ENCODE measurements at places on chromosomes 2 and 18.

DNA sequence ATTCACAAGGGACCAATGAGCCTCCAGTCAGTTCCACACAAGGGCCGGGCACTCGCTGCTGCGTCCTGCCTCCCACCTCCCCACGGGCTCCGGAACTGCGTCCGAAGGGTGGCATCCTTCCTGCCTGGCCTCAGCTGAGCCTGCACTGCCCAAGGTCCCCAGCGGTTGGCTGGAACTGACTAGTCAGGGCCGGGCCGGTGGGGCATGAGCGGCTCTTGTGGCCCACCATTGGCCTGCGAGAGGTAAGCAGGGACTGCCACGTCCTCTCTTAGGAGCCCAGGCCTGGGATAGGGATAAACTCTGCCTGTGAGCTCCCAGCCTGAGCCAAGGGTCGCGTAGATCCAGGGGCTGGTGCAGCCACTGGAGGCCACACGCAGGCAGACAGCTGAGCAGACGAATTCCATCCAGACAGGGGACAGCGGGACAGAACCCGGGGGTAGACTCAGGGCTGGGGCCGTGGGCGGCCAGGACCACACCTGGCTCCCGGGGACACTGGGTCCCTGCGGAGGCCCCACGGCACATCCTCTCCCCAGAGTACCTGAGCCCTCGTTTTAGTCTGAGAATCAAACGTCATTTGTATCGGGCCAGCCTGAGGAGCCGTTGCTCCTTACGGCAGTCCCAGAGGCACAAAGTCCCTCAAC, 148.4 kb downstream of the ZNF516 start:
- DNase-seq = no peak

DNA sequence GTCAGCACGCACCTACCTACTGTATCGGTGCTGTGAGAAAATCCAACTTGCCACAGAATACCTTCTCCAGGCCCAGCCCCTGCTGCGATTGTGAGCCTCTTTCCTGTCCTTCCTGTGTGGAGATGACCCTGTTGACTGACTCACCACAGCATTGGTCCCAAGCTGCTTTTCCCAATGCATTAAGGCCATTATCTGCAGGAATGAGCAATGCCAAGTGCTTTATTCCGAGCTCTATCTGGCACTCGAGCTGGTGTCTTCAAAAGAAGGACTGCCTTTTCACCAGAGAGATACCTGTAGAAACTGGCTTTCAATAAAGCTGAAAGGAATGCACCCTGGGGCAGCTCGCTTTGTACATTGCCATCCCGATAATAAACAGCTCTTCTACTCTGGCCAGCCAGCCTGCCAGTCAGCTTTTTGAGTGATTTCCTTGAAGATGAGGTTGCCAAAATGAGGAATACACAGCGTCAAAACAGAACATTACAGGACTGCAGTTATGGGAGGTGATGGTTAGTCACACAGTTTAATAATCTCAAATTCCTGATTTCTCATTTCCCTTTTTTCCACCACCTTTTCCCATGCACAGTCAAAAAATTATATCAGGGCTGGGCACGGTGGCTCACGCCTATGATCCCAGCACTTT, 8.3 kb upstream of the RNF103 start:
- no peak for DNase-seq

GRCh38 chr2:58992062-58992706, 751.1 kb upstream of the FANCL start:
- DNase-seq = no peak

- DNase-seq = no peak
Observed at GRCh38 chr18:9824474-9824832, 61.3 kb upstream of the TXNDC2 start.

DNA sequence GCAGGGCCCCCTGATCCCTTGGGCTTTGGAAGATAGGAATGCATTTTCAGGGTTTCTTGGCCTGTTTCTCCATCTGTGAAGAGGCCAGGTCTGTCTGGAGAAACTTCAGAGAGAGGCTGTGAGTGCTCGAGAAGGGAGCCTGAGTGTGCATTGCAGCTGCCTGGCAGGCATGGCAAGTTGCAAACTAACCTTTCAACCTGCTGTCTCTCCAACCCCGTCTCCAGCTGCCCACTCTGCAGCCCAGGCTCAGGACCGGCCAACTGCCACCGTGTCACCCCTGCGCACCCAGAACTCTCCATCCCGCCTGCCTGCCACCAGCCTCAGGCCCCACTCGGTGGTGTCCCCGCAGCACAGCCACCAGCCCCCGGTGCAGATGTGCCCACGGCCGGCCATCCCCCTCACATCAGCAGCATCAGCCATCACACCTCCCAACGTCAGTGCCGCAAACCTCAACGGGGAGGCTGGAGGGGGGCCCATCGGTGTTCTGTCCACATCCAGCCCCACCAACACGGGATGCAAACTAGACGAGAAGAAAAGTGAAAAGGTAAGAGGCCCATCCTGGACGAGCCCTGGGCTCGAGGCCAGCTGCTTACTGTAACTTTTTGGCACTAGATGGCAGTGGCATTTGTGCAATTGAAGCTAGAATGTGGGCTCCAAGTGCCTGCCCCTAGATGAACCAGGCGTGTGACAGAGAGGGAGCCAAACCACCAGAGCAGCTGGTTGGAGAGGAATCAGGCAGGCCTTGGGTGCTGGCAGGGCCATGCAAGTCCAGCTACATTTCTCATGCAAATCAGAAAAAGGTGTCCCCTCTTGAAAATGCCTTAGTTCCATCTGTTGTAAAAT, 164.6 kb downstream of the SEPTIN10 start:
- no peak for DNase-seq

DNA sequence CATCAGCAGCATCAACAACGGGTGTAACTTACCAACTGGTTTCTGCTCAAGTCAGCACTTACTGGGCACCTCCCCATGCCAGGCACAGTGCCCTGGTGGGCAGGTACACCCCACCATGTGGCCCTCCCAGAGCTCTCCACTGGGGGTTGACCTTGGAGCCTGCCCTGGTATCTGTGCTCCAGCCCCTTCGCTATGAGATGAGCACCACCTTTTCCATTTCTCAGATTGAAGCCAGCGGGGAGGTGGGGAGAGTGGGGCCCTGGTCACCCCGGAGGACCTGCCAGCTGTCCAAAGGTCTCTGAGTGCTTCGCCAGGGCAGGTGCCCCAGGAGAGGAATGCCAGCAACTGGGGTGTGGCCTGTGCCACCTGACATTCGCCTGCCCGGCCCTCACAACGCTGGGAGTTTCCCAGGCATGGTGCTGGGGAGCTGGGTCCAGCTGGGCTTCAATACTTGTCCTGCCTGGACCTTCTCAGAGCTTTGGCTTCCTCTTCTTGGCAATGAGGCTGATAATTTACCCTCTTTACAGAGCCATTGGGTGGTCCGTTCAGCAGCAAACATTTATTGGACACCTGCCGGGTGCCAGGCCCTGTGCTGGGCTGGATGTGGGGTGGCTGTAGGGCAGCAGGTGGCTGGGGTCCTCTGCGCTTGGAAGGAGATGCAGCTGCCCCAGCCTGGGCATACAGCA, 5.9 kb upstream of the ZAP70 start:
- no peak for DNase-seq

DNA sequence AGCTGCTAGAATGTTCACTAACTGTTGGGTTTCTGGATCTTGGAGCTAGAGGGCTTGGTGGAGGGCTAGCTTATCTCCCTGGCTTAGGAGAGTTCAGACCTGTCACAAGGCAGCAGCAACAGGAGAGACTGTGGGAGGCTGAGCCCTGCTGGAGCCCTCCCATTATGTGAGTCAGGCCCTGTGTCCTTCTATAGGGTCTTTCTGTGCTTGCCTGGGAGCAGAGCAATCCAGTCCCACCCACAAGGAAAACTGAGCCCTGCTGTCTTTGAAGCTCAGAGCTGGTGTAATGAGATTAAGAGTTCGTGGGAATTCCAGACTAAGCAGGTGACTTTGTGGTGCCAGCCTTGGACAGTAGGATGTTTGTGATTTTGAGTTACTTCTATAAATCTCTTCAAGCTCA, 249.0 kb downstream of the TTC32 start:
- DNase-seq = no peak

DNA sequence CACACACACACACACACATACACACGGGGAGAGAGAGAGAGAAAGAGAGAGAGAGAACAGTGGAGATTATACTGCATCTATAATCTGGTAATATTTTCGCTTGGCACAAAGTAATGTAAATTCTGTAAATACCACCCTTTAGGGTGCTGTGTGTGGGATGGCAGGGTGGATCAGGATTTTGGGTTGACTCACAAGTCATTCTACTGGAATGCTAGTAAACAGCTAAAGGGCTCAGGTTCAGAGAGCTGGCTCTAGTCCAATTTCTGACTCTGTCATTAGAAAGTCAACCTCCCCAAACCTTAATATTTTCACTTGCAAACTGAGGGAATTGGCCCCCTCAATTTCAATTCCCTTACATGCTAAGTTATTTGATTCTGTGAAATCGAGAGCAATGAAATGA, 308.3 kb downstream of the TSN start:
- DNase-seq = no peak

GRCh38 chr2:237449193-237449881, 35.4 kb upstream of the COL6A3 start:
- DNase-seq = no peak

DNA sequence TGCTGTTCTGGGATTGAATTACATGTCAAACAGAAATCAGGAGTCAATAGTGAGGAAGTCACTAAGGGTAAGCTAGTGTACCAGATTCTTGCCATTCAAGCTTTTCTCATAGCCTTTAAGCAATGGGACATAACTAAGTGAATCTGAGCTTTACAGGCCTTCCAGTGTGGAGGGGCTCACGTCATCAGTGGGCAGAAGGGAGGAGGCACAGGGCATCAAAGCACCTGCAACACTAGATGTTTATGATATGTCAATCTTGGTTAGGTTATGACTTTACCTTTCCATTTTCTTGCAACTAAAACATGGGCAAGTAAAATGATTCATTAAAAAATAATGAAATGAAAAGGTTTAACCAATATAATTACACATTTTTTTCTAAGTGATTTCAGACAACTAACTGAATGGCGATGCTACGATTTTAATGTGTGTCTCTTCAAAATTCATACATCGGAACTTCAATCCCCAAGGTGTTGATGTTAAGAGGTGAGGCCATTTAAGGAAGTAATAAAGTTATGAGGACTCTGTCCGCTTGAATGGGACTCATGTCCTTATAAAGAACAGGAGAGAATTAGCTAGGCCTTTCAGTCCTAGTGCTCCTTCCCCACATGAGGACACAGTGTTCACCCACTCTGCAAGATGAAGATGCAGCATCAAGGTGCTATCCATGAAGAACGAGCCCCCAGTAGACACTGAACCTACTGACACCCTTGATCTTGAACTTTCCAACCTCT, 1169.2 kb upstream of the NXPH2 start:
- no peak for DNase-seq

GRCh38 chr2:196449083-196449482, 190.4 kb upstream of the CCDC150 start:
- no peak for DNase-seq

GRCh38 chr2:179410552-179411356, 146.1 kb upstream of the SESTD1 start:
- peak; percentile 26 for DNase-seq

- no peak for DNase-seq
Observed at GRCh38 chr18:22560797-22561196, 143.1 kb upstream of the CTAGE1 start.
